Dermis microvascular lymphatic vessel endothelial cell (primary cell): ENCODE measurements at places on chromosomes 3 and 15. TPM values are rescaled to one million over a fixed set of nuclear protein-coding genes. Genes with fewer than 3 reads are reported as not detected.

The MESP2 gene
- total RNA-seq = not detected in 2 replicates

The MASP1 gene
- 0.77 and 1.9 TPM in 2 replicates for total RNA-seq

The C15orf61 gene
- 1.3 and 1.5 TPM in 2 replicates for total RNA-seq

The VGLL3 gene
- total RNA-seq = 0.13 TPM in 1 of 2 replicates, not detected in the other

The DPPA2 gene
- not detected in 2 replicates for total RNA-seq

The SOX2 gene
- total RNA-seq = not detected in 2 replicates

The ZNF660 gene
- 0.51 and 0.76 TPM in 2 replicates for total RNA-seq

GRCh38 chr3:178500631-178501030 is 35.6 kb upstream of the KCNMB2 start:
- DNase-seq = no peak

- DNase-seq = no peak
Measured at GRCh38 chr3:10519236-10519635, 13.8 kb upstream of the ATP2B2 start.

DNA sequence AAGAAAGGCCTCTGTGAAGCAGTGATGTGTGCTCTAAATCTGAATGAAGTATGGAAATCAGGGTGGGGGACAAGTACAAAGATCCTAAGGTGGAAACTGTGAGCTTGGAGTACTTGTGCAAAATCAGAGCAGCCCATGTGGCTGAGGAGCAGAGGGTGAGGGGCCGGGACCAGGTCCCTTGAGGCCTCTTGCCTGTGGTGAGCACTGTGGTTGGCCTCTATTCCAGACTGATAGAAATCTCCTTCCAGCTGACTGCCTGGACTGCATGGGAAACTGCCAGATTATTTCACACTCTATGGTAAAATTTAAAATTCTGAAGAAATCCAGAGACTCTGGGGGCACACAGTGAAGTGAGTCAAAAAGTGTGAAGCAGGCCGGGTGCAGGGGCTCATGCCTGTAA is 81.4 kb downstream of the TM4SF4 start:
- DNase-seq = no peak

- DNase-seq = no peak
Measured at GRCh38 chr3:116288485-116288884, 156.8 kb downstream of the LSAMP start.

- DNase-seq = no peak
Measured at GRCh38 chr3:195198426-195199346, 72.3 kb downstream of the XXYLT1 start.

DNA sequence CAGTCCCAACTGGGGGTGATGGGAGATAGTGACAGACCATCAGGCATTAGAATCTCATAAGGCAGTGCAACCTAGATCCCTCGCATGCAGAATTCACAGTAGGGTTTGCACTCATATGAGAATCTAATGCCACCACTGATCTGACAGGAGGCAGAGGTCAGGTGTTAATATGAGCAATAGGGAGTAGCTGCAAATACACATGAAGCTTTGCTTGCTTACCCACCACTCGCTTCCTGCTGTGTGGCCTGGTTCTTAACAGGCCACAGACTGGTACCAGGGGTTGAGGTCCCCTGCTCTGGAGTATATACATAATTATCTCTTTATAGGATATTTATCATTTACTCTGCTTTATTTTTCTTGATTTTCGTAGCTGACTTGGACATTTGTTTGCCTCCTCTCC is 36.0 kb upstream of the ZMAT3 start:
- DNase-seq = no peak

DNA sequence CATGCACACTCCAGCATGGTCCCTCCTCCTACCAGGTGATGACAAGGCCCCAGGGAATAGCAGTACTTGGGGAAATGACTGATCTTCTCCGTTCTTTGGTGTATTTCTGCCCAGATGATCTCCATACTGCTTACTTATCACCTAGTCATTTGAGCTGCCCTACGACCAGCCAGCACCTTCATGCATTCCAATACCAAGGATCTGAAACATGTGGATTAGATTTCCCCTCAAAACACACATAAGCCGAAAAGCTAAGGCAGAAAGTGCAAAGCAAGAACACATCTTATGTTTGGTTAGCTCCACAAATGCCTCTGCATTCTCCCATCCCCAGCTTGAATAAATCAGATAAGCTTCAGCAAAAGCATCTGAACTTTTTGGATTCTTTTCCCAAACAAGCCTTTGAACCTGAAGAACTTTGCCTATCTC is 64.8 kb upstream of the BCL6 start:
- no peak for DNase-seq

DNA sequence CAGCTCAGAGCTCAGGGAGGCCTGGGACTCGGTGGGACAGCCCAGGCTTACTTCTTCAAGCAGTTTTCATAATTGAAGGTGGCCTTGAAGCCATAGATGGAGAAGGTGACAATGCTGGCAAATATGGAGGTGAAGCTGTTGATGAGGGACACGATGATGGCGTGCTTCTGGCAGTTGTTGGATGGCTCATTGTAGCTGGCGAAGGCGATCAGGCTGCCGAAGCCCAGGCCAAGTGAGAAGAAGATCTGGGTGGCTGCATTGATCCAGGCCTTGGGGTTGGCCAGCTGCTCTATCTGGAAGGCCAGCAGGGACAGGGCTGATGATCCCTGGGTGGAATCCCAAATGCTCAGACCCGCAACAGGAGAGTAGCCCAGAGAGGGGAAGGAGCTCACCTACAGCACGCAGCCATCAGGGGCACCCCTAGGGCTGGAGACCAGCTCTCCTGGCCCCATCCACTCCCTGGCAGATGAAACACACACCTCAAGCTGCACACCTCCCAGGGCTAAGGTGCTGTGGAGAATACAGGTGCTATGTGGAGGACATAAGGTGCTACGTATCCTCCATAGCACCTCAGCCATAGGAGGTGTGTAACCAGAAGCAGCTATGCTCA is 25.1 kb downstream of the SLC6A20 start:
- no peak for DNase-seq

DNA sequence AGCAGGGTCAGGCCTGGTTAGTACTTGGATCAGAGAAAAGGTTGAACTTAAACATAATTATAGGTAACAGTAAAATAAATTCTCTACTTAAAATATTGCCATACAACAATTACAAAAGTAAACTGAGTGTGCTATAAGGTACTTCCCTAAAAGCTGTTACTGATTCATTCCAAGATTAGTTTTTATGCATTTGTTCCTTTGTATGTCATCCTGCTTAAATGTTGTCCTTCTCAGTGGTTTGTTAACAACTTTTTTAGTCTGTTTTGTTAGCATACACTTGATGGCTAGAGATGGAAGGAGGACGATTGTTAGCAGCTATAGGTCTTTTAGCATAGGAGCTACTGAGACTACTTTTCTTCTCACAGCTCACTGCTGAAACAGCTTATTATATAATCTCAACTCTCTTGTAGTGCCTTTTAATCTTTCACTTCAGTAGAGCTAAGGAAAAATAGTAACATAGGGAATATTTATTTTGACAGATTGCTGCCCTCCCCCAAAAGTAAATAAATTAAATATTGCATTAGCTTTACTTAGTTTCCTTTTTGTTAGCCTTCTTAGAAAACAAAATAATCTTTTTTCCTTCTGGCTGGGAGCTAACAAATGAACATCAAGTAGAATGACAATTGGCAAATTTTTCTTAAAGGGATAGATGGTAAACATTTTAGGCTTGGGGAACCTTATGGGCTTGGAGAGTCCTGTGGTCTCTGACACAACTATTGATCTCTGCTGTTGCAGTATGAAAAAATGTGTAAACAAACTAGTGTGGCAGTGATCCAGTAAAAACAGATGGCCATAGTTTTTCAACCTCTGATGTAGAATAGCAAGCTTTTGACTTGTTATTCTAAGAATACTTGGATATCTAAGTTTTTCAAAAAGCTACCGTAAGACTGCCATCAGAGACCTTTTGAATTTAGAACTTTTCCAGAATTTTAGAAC is 39.5 kb downstream of the USP8 start:
- no peak for DNase-seq

GRCh38 chr3:122576174-122576940 is 1.1 kb upstream of the PARP15 start:
- DNase-seq = no peak
